ENCODE measurements at places on chromosomes 5 and 9.

DNA sequence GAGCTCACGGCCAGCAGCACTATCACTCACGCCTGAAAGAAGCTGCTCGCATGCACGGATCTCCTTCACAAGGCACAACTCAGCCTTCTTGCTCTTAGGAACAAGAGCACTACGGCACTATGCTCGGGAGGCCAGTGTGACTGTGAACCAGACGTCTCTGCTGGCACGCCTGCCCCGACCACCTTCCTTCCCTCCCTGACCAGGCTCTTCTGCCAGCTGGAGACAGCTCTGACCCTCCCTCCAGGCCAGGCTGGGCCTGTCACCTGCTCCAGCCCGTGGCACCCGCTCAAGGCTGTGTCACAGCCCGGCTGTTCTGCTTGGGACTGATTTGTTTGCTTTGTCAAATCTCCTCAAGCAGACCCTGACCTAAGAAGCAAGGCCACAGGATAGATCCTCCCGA, 7.0 kb downstream of the TBC1D9B start:
- no peak for DNase-seq

- DNase-seq: no peak
Measured at GRCh38 chr9:122197426-122197825, 31.3 kb downstream of the LHX6 start.

GRCh38 chr9:38256461-38256860, 136.0 kb upstream of the ALDH1B1 start:
- no peak for DNase-seq

- DNase-seq: no peak
Measured at GRCh38 chr9:116144038-116144437, 9.6 kb upstream of the PAPPA start.

DNA sequence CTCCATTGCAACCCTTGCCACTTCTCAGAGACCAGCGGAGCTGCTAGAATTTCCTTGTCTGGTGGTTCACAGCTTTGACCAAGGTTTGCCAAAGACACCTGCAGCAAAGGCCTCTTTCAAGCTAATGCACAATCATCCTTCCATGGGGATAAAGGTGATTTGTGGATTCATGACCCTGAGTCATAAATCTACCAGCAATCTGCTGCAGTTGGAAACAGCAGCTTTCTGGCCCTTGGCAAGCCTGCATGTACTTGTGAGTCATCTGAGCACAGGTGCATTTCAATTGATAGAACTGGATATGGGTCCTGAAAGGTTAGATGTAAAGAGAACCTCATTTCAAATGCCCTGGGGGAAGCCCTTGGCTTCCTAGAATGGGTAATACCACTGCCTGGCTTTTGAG, 21.6 kb upstream of the TCF7 start:
- no peak for DNase-seq

DNA sequence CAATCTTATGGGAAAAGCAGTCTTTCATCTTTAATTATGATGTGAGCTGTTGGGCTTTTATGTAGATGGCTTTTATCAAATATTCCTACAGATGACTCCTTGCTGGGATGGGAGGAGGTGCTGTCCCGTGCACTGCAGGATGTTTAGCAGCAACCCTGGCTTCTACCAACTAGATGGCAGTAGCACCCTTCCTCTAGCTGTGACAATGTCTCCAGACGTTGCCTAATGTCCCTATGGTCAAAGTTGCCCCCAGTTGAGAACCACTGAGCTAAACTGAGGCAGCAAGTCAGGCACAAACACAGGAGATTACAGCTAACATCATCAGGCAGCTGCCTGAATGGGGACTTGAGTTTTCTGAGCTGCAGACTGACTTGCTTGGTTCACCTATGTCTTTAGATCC, 401.9 kb upstream of the PDE4D start:
- no peak for DNase-seq

DNA sequence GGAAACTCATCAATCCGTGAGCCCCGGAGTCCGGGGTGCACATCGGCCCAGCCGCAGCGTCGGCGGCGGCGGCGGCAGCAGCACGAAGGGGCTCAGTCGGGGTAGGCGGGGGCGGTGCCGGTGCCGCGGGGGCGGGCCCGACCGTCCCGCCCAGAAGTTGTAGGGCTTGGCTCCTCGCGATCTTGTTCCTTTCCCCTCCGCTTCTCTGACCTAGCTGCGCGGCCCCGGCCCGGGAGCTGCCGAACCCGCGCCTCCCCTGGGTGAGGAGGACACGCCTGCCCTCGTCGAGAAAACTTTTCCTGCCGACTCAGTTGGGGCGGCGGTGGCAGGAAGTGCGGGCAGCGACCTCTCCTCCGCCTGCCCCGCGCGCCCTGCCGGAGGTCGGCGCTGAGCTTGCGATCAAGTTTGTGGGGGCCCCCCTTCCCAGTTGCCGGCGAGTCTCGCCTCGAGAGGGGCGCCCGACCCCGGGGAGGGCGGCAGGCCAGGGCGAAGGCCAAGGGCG, at the start of gene MAN2A1:
Gene MAN2A1, plus strand, starts transcription at position 188 of the 502 bp plus-strand sequence. CDS start 491 bp downstream, outside the sequence.
- peak; percentile 67 for DNase-seq

GRCh38 chr9:113219969-113220368, 1.1 kb downstream of the FKBP15 start:
- DNase-seq: peak; percentile 46

GRCh38 chr9:89512382-89512781, 14.5 kb upstream of the SEMA4D start:
- DNase-seq: no peak

DNA sequence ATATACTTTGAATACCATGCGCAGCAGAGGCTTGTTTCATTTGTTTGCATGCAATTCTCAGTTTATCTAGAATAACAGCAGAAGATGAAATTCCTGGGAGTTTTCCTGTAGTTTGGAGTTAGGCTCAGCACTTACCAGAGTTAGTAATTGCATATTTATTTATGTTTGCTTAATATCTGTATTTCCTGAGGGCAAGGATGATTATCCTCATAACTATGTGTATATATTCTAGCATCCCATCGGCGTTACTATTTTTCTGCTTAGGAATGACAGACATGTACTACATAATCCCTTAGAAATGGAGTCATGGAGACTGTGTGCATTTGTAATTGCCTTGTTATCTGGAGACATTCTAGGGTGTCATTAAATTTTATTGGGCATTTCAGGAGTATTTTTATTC, 1184.8 kb downstream of the DTWD2 start:
- no peak for DNase-seq

DNA sequence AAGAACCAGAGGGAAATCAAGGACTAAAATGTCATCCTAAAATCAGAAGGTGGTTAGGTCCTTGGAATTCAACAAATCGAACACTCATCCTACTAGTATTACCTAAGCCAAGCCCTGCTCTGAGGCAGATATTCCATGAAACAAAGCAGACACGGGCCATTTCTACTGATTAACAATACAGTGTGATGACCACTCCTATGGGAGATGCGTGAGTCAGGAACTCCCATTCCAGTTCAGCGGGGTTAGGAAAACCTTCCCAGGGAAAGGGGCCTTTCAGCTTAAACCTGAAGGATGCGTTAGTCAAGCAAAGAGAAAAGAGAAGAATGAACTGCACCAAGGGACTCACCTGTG, 117.8 kb upstream of the LHFPL2 start:
- DNase-seq: no peak

GRCh38 chr5:77218263-77218662, 7.8 kb downstream of the PDE8B start:
- DNase-seq: no peak

DNA sequence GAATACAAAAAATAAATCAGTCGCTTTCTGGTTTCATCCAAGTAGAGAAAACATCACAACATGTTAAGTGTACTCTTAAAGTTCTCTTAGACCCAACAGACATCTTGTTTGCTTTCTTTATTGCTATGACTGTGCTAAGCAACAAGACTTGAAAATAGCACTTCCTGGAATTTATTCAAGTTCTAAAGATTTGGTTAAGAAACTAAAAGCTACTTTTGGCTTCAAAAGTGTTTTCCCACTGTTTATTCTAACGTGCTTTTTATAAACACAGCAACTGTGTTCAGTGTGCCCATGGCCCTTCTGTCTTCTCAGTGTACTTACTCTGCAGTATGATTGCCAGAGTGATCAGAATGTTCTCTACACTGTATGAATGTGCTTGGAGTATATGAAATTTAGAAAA, 109.8 kb downstream of the GIN1 start:
- DNase-seq: no peak

GRCh38 chr5:122490718-122491117, 178.7 kb downstream of the SNCAIP start:
- DNase-seq: no peak

GRCh38 chr9:88923092-88923491, 68.2 kb upstream of the S1PR3 start:
- no peak for DNase-seq

GRCh38 chr5:104708027-104708426, 1145.4 kb upstream of the NUDT12 start:
- DNase-seq: no peak

DNA sequence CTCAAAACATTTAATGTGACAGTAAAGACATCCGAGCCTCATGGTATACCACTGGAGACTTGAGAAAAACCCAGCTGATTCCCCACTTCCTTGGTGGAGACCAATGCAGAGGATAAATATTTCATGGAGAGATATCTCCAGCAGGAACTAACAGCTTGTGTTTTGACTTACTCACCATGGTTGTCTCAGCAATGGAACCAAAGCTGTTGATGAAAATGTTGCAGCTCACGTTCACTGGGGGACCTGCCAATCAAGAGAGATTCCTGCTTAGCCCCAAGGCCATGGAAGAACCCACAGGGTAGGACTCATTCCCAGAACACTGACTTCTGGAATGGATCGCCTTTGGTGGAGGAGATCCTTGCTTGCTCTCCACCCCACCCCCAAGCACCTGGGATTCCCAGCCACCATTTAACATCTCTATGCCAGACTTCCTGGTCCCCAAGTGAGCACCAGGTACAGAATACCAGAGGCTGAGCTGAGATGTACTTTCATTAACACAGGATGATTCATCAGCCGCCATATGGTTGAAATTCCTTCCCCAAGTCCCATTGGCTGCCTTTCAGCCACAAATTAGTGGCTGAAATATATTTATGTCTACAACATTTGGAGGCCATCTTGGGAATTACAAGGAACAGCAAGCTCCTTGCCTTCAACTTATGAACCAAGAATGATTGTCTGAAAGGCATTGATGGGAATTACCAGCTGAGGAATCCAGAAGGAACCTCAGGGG, 37.9 kb downstream of the GLRA1 start:
- no peak for DNase-seq

DNA sequence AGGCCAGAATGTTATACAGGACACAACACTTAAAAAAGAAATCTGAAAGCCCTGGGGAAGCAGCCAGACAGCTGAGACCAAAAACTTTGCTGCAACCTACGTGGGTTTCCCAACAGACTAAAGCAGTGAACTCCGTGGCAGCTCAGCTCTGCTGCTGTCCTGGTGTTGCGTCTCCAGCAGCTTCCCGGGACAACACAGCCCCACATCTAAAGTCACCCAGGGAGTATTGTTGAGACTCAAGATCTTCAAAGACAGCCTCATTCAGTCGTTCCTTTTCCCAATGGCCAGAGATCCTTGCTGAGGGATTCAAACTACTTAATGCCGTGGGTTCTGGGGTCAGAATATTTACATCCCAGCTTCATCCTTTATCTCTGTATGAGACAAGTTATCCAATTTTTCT, 125.8 kb downstream of the MED10 start:
- no peak for DNase-seq

DNA sequence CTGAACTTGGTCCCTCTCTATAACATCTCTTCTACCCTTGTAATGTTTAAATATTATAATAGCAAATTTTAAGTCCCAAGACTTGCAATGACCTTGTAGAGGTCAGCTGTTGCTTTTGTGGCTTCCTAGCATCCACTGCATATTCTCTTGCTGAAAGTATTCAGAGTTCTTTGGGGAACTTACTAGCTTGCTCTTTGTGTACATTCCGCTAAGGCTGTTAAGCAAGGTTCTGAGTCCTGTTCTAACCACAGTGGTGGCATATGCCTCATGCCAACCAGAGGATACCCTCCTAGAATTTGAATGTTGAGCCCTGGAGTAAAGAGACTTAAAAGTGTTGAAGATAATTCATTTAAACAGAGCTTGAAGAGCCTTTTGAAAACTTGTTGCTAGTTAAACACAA, 570.9 kb downstream of the TLE1 start:
- DNase-seq: no peak

DNA sequence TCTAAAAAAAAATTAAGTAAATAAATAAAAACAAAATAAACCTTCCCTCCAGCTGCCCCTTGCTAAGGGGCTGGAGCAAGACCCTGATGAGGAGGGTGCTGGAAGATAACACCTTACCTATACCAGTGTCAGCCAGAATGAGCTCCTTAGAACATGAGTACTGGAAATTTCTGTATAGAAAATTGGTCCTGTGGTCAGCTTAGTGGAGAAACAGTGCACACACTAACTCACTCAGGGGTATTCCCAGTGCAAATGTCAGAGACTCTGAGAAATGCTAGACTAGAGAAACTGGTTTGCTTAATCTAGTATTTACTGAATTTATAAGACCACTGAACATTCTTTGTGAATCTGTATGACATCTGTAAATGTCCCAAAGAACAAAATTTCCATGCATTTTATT, 62.1 kb upstream of the CTXN3 start:
- DNase-seq: no peak

- DNase-seq: no peak
Measured at GRCh38 chr5:93870649-93871048, 129.2 kb upstream of the POU5F2 start.

DNA sequence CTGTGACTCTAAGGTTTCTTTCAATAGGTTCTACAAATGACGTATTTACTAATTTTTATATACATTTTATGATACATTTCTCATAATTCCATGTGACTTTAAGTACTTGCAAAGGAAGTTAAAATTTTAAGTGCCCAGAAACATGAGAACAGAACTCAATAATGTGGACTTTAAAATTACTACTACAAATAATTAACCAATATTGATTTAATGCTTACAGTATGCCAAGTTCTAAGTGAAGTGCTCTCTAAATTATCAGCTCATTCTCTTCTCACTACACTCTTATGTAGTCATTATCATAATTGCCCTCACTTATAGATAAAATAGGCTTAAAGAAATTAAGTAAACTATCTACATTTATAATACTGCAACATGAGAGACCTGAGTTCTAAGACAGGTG, 1690.7 kb upstream of the CDH9 start:
- DNase-seq: no peak

DNA sequence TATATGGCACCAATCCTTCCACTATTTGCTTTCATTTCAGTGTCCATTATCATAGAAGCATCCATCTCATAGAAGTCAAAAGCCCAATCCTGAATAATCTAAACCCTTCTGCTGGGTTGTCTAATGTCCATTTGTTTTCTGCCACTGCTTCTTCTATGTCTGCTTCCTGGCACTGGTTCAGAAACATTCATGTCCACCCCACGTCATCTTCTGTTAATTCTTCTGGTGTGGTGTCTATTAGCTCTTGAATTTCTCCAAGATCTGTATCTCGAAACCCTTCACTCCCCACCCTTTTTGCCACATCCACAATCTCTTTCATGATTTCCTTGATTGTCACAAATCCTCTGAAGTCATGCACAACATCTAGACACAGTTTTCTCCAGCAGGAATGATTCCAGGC, 23.2 kb upstream of the GOLGA1 start:
- no peak for DNase-seq

DNA sequence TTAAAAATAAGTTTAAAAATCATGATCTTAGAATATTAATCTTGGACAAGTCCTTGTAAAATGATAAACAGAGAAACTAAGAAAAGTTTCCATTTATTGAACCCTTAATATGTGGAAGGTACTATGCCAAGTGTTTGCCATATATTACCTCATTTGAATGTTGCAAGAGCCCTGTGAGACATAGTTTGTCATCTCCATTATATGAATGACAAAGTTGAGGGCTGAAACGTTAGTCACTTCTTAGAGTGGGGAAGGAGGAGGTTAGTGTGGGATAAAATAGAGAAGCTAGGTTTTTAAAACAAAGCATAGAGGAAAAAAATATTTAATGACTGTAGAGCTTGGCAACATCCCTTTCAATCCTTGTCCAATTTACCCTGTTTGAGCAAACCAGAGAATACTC, 2.0 kb downstream of the TNC start:
- DNase-seq: no peak
